Right atrium auricular region (tissue), 2 donors: ENCODE measurements at places on chromosomes 1 and 21. TPM values are rescaled to one million over a fixed set of nuclear protein-coding genes. Genes with fewer than 3 reads are reported as not detected.

DNA sequence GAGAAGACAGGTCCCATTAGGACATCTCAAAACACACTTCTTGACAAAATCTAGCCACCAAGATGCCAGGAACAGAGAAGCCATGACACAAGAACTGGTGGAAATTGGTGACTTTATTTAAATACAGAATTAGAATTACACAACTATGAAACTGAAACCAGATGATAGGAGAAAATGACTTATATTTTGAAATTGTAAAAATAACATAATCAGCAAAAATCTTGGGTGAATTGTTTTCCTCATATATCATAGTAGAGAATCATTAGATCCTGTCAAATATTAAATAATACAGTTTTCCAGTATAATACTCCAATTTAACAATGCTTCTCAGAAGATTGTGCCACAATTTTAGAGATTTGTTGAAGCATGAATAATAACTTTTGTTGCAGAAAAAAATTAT lies 81.5 kb upstream of the MROH9 start:
- no peak for DNase-seq

DNA sequence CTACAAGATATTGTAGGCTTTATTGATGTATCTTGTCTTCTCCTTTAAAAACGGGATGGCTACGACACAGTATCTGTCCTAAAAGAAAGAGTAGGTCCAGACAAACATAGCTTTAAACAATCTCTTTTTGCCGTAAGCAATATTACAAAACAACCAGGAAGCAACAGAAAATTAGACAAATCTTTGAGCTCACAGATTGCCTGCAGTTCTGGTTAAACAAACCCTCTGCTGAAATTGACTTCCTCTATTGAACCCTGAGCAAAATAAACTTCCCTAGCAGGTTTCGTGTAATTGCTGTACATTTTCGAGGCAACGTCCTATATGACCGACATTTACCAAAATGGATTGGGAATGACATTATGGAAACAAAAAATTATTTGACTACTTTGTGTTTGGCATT lies 50.6 kb downstream of the CHML start:
- DNase-seq = no peak

The CLCA2 gene
- not detected for total RNA-seq

- no peak for DNase-seq
Observed at GRCh38 chr1:60068393-60069045, 5.1 kb downstream of the C1orf87 start.

- DNase-seq = peak; percentile 97
Observed at GRCh38 chr1:234755449-234755863, 145.5 kb upstream of the IRF2BP2 start.

The MXRA8 gene
- total RNA-seq = 58.6 TPM

- no peak for DNase-seq
Observed at GRCh38 chr1:45619149-45619921, 4.5 kb downstream of the CCDC17 start.

The CD5L gene
- total RNA-seq = 0.19 TPM

The GNAT2 gene
- not detected for total RNA-seq

DNA sequence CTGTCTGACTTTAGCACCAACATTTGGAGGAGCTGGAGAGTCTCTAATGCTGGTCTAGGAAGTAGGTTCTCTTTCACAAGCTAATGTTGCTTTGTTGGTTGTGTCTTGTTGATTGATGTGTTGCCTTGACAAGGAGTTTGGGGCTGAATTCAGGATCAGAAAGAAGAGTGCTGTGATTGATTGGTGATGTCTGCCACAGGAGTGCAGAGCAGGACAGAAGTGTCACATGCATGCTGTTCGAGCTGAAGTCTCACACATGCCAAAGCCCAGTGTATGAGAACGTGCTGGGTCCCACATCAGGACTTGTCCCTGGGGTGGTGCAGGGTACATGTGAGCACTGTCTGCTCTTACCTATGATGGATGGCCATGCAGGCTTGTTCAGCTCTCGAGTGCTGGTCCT lies 694.4 kb downstream of the MATN1 start:
- peak; percentile 43 for DNase-seq
